ENCODE measurements at places on chromosomes 4 and X. TPM values are rescaled to one million over a fixed set of nuclear protein-coding genes. Genes with fewer than 3 reads are reported as not detected.

Gene NLRP2B
- total RNA-seq: not detected

Gene YY2
- 0.57 TPM for total RNA-seq

GRCh38 chrX:75061701-75062100 is 94.4 kb downstream of the ABCB7 start:
- DNase-seq: no peak

- DNase-seq: no peak
These were observed 1670.4 kb upstream of the AGA start for GRCh38 chr4:179112441-179113170.

GRCh38 chr4:163447481-163447880 is 26.1 kb downstream of the TKTL2 start:
- no peak for DNase-seq
